Forelimb muscle (tissue), 1 donor: ENCODE measurements at places on chromosomes 13 and 19. TPM values are rescaled to one million over a fixed set of nuclear protein-coding genes. Genes with fewer than 3 reads are reported as not detected.

The ZNF8 gene
- polyA plus RNA-seq = 5.3 TPM

DNA sequence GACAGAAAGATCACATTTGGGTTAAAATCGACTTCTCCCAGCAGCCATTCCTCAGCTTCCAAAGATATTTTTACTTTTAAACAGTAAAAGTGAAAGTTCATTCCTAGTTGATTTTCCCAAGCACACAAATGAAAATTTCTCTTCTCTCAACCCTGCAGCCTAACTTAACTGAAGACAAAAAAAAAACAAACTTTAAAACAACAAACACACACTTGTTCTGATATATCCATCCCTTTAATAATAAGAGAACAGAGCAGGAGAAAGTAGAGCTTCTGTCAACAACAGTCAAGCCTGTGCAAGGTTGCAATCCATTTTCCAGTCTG, 72.9 kb downstream of the STK24 start:
- no peak for DNase-seq

DNA sequence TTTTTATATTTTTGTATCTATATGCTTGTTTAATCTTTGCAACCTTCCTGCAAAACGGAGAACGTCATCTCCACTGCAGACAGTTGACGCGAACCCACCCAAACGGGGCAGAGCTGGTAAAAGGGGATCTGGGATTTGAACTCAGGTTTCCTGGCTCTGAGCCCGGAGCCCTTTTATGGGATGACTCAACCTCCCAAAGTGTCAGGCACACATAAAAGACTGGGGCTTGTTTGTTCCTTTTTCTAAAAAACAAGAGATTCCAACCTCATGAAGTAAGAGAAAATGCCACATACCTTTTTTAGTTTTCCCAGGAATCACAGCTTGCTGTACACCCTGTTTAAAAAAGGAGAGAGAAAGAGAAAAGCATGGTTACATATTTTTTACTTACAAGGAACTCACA, 78.9 kb downstream of the GADD45B start:
- DNase-seq = no peak

GRCh38 chr19:2249880-2250765, 1.0 kb downstream of the AMH start:
- DNase-seq = no peak

- DNase-seq = no peak
These were observed 15.6 kb downstream of the NOTCH3 start for GRCh38 chr19:15185188-15185587.

GRCh38 chr19:4241824-4242430, 5.0 kb upstream of the YJU2 start:
- no peak for DNase-seq

The F10 gene
- polyA plus RNA-seq = 16.9 TPM
